ENCODE measurements at places on chromosomes 6 and 20.

GRCh38 chr6:115717062-115717461 lies 343.6 kb downstream of the FRK start:
- DNase-seq, result no peak

GRCh38 chr6:167056370-167056769 lies 57.2 kb downstream of the CEP43 start:
- DNase-seq, result no peak

GRCh38 chr6:108995296-108995695 lies 99.3 kb downstream of the SESN1 start:
- no peak for DNase-seq

GRCh38 chr6:119201480-119201879 lies 123.0 kb upstream of the FAM184A start:
- no peak for DNase-seq

- DNase-seq, result no peak
These were observed 28.3 kb downstream of the EIF2S2 start for GRCh38 chr20:34083781-34084180.

DNA sequence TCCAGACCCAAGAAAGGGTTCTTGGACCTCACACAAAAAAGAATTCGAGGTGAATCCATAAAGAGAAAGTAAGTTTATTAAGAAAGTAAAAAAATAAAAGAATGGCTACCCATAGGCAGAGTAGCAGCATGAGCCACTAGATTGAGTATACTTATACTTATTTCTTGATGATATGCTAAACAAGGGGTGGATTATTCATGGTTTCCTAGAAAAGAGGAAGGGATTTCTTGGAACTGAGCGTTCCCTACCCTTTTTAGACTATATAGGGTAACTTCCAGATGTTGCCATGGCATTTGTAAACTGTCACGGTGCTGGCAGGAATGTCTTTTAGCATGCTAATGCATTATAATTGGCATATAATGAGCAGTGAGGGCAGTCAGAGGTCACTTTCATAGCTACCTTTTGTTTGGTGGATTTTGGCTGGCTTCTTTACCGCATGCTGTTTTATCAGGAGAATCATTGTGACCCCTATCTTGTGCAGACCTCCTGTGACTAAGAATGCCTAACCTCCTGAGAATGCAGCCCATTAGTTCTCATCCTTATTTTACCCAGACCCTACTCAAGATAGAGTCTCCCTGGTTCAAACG lies 44.3 kb downstream of the TENT5A start:
- DNase-seq, result no peak

- DNase-seq, result peak; percentile 8
These were observed 122.3 kb downstream of the ANKS1A start for GRCh38 chr6:35011096-35012041.

- DNase-seq, result peak; percentile 36
These were observed 936 bp downstream of the ZDHHC14 start for GRCh38 chr6:157381631-157382621.

- no peak for DNase-seq
These were observed 171.2 kb upstream of the SUPT3H start for GRCh38 chr6:45548657-45549515.

- no peak for DNase-seq
These were observed 664 bp upstream of the ACTR5 start for GRCh38 chr20:38747495-38748096.

GRCh38 chr6:106546691-106547414 lies 82.4 kb downstream of the RTN4IP1 start:
- no peak for DNase-seq

DNA sequence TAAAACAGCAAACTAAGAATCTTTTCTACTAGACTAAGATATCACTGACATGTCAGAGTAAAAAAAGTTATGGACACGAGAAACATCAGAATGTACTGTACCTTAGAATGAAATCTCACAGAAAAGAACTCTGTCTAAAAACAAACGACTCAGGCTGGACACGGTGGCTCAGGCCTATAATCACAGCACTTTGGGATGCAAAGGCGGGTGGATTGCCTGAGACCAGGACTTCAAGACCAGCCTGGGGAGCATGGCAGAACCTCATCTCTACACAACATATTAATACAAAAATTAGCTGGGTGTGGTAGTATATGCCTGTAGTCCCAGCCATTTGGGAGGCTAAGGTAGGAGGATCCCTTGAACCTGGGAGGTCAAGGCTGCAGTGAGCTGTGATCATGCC lies 122.6 kb downstream of the PRND start:
- DNase-seq, result no peak

GRCh38 chr6:36743538-36744303 lies 46.1 kb downstream of the RAB44 start:
- no peak for DNase-seq

DNA sequence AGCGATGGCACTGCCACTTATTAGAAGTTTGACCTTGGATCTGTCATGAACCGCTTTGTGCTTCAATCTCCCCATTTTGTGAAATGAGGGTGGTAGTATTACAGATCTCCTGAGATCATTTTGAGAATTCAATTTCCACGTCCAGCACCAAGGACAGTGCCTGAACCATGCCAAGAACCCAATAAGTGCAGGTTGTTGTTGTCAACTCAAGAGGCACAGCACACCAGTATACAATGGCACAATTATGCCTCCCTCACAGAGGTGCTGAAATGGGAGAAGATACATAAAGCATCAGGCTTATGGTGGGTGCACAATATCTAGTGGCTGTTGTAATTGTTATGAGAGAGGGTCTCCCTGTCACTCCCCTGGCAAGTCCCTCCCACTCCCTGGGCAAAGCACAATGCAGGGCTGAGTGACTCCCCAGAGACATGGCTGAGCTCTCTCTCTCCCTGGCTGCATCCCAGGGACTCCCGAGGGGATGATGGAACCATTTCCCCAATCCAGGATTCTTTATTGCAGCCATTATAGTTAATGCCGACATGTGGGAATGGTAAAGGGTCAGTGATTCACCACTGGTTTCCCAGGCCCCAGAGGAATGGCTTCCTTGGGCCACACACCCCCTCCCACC lies 78.7 kb downstream of the CDH22 start:
- no peak for DNase-seq

- no peak for DNase-seq
These were observed 3.1 kb upstream of the TFAP2B start for GRCh38 chr6:50815436-50816114.

DNA sequence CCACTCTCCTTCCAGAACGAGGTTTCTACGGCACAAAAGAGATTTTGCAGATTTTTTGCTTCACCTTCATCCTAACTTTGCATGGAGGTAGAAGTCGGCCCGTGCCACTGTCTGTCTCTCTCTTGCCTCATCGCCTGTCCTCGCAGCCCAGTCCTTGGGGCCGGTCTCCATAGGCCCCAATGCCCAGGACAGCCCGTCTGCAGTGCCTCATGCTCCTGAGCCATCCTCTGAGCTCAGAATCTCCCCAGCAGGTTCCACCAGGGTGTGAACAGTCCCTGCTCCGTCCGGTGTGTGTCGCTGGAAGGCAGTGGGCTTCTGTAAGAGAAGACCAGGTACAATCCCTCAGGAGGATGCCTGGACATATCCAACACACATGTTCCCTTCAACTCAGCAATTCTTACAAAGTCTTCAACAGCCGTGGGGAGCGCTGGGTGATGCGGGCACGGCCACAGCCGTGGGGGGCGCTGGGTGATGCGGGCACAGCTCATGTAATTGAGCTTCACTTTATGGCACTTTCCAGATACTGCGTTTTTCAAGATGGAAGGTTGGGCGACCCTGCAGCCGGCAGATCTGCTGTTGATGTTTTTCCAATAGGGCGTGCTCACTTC lies 231.9 kb downstream of the DLL1 start:
- DNase-seq, result no peak

GRCh38 chr6:146444189-146444588 lies 99.4 kb upstream of the RAB32 start:
- DNase-seq, result no peak

DNA sequence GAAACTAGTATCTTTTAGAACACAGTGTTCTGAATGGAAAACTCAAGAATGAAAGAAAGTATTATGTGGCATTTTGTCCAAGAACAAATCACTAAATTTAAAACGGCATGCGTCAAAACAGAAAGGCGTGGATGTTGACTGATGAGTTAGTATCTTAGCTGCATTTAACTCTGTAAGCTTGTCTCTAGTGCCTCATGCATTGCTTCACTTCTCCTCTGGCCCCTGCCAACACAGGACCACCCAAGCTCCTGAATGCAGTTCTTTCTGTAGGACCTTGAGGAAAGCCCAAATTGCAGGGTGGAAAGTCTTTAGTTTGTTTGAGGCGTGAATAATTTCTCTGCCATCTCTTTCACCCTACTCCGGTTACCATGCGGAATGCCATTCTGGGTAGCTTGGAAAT lies 632.2 kb downstream of the COL12A1 start:
- no peak for DNase-seq

DNA sequence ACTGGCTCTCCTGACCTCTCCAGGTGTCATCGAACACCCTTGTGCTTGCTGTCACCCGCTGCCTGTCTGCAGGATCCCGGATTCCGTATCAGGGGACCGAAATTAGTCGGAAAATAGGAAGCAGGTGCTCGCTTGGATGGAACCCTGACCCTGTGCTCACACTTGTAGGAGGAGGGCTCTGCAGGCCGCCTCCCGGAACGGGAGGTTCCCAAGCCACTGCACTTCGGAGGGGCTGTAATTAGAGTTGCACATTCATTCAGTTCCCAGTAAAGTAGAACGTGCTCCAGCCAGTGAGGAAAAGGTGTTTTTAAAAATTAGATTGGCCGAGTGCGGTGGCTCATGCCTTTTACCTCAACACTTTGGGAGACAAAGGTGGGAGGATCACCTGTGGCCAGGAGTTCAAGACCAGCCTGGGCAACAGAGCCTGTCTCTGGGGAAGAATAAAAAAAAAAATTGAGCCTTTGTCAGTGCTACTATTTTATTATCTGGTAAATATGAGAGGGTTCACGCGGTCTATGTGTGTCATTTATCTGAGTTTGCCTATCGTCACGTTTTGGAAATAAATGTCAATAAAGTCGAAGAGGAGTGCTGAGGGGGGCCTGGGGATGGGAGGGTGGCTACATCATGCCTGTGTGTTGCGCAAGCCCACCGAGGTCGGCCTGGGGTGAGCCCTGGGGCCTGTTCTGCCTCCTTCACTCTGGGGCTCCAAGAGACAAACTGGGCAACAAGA lies 1.5 kb upstream of the GMEB2 start:
- peak; percentile 51 for DNase-seq

DNA sequence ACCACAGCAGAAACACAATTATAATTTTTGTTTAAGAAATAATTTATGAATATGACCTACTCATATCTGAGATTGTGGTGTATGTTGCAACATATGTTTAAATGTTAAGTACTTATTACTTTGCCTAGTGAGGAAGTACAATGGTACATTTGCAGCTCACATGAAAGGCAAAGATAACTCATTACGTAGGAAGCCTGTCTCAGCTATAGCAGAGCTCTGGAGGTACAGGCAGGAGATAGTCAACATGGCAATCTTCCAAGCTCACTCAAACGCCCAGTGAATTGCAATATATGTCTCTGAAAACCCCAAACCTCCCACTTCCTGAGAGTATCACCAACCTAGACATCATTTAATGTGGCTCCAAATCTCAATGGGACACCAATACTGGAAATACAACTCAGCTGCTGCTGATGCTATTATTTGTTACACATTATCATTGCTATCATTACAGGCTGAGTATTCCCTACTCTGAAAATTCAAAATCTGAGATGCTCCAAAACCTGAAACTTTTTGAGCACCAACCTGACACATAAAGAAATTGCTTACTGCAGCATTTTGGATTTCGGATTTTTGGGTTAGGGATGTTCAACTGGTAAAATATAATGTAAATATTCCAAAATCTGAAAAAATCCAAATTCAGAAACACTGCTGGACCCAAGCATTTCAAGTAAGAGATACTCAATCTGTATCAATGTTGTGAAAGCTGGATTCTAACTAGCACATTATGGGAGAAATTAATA lies 25.1 kb upstream of the GSTA4 start:
- DNase-seq, result no peak

- DNase-seq, result no peak
These were observed 58.2 kb downstream of the CDH26 start for GRCh38 chr20:60016406-60016805.

- no peak for DNase-seq
These were observed 38.4 kb downstream of the ATP9A start for GRCh38 chr20:51729771-51730170.

GRCh38 chr6:53651764-53652401 lies 13.7 kb downstream of the KLHL31 start:
- DNase-seq, result peak; percentile 66

All from stimulated activated CD4-positive, alpha-beta T cell treated with anti-CD3 and anti-CD28 coated beads, Interleukin-4, amount 100 ng/mL, for 48 hours (primary cell).